ENCODE measurements at places on chromosomes 7 and 10.

GRCh38 chr7:91435381-91436059 is 171.3 kb downstream of the FZD1 start:
- DNase-seq, result no peak

DNA sequence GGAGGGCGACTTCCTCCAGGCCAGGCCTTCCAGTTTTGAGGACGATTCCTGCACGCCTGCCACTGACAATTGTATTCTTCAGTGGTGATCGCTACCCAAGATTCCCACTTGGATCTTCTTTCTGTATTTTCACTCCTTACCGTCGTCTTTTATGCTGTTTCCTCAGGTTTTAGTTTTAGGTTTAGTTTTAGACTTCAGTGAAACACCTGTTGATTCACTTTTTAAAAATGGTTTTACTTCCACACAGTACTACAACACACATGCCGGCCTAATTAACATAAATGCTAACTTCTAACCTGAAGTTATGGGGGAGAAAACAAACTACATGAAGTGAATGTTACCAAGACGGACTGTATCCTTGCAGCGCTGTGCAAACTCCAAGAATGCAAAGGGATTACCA is 530.6 kb upstream of the MGMT start:
- DNase-seq, result no peak

- no peak for DNase-seq
Measured at GRCh38 chr10:22723783-22724182, 9.4 kb upstream of the PIP4K2A start.

DNA sequence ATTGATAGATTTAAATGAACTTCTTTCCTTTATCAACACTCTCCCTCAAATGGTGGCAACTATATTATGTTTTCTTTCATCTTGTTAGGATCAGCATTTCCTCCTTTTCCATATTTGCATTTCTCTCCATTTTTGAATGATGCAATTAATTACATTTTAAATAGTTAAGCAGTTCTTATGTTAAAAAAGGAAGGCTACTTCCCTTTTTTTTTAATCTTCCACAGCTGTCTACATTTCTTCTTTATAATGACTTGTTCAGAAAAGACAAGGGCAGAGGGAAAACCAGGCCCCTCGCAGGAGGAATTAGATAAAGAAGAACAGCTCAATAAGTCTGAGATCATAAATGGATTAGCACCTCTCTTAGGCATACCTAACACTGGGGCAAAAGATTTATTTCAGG is 208.9 kb downstream of the ARL4A start:
- no peak for DNase-seq

GRCh38 chr10:13842117-13842516 is 255.4 kb downstream of the PRPF18 start:
- no peak for DNase-seq

- DNase-seq, result no peak
Measured at GRCh38 chr7:94237417-94237816, 157.3 kb upstream of the COL1A2 start.

- no peak for DNase-seq
Measured at GRCh38 chr10:105161767-105162166, 520.7 kb downstream of the SORCS3 start.

Measured in femur (tissue), 1 donor.